HFF-Myc (cell line): ENCODE measurements at places on chromosomes 4 and X.

DNA sequence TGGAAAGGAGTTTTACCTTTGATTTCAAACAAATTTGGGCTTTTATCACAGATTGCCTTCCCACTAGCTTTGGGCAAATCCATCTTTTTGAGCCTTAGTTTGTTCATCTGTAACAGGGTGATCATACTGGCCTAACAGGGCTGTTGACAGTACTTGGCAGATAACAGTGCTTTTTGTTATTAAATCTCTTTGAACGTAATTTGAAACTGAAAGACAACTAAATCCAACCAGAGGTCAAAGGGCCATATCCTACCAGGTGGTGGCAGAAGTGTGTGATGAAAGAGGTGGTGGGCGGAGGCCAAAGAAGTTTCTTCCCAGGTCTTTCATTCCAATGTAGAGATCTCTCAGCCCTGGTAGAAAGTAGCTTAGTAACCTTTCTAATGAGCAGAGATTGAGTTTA lies 35.2 kb upstream of the TADA2B start:
- DNase-seq: no peak

GRCh38 chr4:177484613-177485021 lies 42.4 kb upstream of the AGA start:
- peak; percentile 52 for DNase-seq

DNA sequence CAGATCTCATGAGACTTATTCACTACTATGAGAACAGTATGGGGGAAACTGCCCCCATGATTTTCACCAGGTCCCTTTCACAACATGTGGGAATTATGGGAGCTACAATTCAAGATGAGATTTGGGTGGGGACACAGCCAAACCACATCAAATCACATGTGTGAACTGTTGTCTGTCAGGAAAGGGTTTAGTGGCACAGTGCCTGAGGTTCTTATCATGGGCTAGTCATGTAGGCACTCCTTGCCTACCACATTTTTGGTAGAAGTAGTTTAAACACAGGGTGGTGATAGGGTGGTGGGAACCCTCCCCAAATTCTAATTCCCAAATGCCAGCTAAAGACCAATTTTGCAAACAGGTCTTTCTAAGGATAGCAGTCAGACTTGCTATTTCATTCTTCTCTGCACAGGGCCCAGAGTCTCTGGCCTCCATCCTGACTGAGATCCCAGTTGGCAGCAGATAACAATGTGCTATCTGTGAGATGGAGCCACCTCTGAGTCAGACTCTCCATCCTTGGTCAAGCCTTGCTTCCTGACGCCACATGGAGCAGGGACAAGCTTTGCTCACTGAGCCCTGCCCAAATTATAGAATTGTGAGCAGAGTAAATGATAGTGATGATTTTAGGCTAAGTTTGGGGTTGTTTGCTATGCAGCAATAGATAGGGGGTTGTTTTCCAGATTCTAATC lies 33.5 kb upstream of the SETD7 start:
- no peak for DNase-seq

GRCh38 chr4:135123632-135124031 lies 922.0 kb upstream of the PABPC4L start:
- no peak for DNase-seq

DNA sequence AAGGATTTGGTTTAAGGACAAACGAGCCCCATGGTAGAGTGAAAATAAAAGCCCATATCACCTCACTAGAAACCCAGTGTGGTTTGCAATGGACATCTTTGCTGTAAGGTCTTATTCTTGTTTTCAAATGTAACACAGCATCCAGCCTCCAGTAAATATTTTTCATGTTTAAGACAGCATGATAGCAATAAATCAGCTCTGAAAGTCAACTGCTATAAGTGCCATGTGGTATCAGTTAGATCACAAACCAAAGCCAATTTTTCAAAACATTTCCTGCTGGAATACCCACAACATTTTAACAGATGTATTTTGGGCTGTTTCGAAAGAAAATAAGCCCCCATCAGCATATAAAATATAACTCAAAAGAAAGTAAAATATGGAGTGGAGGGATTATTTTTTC lies 24.0 kb upstream of the SCML1 start:
- no peak for DNase-seq
